ENCODE measurements at places on chromosomes 6 and 20.

DNA sequence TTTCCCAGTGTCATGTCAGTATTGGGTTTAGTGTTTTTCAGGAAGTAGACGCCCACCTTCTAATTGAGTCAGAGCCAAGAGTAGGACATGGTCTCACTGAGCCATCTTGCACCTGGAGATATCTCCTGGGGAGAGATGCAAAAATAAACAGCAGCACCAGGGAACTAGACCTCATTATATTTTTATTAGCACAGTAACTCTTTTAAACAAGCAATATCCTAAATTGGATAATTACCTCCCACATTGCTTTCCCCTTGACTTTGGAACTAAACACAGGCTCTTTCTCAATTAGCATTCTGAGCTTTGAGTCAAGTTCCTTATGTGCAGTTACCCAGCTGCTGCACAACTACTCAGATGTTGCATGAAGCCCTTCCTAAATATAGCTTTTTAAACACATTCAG is 175.4 kb downstream of the IBTK start:
- no peak for DNase-seq

- DNase-seq: no peak
Observed at GRCh38 chr6:87289571-87289970, 32.8 kb upstream of the SMIM8 start.

- DNase-seq: no peak
Observed at GRCh38 chr6:124008988-124009765, 205.5 kb downstream of the NKAIN2 start.

GRCh38 chr6:28943557-28944411 is 20.0 kb upstream of the TRIM27 start:
- DNase-seq: peak; percentile 87

DNA sequence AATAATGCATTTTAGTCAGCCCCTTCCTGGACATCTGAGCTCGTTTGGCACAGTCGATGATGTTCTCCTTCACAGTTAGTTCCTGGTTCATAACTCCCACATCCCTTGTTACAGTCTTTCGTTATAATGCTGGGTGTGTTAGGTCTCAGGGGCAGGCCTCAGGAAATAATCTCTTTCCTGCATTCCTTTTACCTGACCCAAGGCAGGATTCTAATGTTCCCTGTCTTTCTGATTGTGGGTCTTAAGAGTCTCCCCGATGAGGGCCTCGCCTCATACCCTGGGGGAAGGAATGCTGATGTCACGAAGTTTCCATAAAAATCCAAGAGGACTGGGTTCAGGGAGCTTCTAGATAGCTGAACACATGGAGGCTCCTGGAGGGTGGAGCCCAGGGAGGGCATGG is 104.0 kb upstream of the CARMIL1 start:
- DNase-seq: no peak

DNA sequence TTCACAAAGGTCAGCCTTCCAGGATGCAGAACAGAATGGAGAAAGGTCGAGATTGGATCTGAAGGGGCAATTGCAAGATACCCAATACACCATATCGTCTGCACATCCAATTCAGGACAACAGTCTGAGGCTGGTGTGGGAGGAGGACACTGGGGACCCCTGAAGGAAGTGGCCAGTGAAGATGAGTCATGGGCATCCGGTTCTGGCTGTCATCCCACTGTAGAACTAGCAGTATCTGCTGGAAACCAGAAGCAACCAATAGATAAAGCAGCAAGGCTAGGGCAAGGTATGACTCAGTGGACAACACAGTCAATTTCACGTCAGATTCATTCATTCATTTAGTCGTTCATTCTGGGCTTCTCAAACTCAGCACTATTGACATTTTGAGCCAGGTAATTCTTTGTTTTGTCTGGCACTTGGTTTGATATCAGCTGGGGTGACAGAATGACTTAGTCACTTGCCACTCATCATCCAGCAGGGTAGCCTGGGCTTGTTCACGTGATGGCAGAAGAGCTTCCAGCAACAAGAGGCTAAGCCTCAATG is 30.3 kb upstream of the SHLD1 start:
- peak; percentile 24 for DNase-seq

- no peak for DNase-seq
Observed at GRCh38 chr6:157263146-157263545, 60.2 kb downstream of the TMEM242 start.

- DNase-seq: no peak
Observed at GRCh38 chr6:157579467-157580031, 198.6 kb downstream of the ZDHHC14 start.

- no peak for DNase-seq
Observed at GRCh38 chr20:17542993-17543412, 11.8 kb upstream of the BFSP1 start.

DNA sequence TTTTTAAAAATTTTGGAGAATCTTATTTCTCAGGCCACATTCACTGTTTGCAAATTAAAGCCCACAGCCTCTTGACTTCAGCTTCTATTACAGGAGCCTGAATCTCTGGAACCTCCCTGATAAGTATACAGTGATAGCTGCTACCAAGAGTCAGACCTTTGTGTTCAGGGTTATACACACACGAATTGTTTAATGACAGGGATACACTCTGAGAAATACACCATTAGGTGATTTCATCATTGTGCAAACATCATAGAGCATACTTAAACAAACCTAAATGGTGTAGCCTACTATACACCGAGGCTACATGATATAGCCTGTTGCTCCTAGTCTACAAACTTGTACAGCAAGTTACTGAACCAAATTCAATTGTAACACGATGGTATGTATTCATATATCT is 473.9 kb downstream of the PKHD1 start:
- no peak for DNase-seq

DNA sequence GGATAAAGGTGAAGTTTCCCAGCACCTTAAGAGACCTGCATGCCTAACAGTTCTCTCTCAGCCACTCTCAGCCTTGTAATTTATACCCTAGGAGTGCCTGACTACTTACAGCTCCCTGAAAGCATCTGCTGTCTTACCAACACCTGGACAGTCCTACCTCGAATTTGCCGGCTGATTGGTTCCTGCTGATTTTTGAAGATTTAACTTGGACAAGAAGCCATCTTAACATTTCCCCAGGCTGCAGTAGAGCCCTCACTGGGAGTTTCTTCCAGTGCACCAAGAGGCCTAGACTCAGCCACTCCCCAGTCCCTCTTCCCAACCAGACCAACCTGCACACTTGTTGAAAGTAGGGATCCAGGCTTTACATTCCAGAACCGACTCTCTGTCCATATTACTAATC is 174.5 kb downstream of the LINC00237 start:
- no peak for DNase-seq

GRCh38 chr20:7985916-7986315 is 33.6 kb downstream of the TMX4 start:
- DNase-seq: no peak

- DNase-seq: no peak
Observed at GRCh38 chr6:127510876-127511275, 8.3 kb downstream of the MTCL3 start.

DNA sequence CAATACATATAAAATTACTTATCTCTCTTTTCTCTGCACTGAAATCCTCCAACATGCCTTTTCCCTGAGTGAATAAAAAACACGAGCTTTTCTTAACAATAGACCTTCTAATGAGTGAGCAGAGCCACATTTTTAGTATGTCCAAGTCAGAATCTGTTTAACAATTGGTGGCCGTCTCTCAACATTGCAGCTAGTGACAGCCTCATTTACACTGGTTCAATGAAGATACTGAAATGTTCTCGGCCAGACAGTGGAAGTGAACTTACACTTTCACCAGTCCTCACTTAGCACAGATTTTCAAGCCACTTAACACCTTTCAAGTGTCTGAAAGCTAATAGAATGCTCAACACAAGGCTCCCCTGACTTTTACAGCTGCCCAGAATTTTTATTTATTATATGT is 767.1 kb downstream of the KIF16B start:
- DNase-seq: no peak

DNA sequence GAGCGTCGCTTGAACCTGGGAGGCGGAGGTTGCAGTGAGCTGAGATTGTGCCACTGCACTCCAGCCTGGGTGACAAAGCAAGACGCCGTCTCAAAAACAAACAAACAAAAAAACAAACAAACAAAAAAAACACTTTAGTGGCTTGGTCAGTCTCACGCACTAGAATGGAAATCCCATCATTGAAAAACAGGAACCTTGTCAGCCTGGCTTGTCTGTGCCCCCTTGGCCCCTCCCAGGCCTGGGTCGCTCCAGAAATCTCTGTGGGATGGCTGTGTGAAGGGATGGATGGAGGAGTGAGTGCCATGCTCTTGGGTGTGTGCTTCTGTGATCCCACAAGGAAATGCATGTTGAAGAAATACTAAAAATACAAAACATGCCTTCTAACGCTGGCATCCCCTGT is 20.9 kb upstream of the NAA20 start:
- DNase-seq: no peak

GRCh38 chr6:157985378-157986155 is 3.9 kb downstream of the SYNJ2 start:
- DNase-seq: no peak

DNA sequence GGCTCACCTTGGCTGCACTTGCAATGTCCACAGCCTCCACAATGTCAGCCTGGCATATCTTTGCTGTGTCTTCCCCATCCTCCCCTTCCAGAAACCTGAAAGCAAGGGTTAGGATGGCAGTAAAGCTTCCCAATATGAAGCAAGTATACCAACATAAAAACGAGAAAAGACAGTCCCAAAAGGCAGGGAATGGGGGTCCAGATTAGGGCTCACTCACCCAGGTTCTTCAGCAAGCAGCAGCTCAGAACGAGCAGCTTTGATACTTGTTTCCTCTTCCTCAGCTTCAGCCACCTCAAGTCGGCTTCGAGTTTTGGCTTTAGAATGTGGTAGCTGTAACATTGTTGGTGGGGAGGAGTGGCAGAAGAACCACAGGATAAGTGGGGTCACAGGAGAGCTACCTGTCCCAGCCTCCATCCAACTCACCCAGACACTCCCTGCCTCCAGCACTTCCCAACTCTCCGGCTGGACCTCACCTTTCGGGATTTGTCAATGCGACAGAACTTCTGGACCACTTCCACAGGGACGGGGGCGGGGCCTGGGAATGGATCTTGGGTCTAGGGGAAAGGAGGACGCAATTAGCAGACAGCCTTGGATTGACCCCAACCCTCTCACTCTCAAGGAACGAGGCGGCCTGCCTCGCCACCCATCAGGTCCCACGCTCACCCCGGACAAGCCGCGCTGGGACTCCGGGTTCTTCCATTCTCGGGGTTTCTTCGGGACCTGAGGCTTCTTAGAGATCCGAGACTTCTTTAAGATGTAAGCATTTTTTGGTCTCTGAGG is 708 bp downstream of the WDR46 start:
- DNase-seq: no peak

GRCh38 chr6:87803791-87804190 is 101.8 kb upstream of the AKIRIN2 start:
- no peak for DNase-seq

GRCh38 chr6:3326184-3326971 is 67.6 kb downstream of the PSMG4 start:
- no peak for DNase-seq

GRCh38 chr6:96032661-96033060 is 16.9 kb downstream of the FUT9 start:
- DNase-seq: no peak

DNA sequence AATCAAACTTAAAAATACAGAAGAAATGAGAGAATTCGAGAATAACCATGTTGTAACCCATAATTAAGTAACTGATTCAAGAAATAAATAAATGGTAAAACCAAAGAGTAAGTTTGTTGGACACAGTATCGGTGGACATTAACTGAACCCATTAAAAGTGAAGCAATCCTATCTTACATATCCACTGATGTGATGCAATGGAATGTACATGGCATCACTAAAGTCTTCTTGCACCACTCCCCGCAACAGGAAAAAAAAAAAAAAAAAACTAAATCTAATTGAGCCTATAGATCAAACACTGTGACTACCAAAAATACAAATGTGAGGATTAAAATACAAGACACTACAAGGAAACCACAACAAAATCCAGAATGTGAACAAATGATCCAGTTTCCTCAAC is 7.9 kb downstream of the SNX14 start:
- no peak for DNase-seq

DNA sequence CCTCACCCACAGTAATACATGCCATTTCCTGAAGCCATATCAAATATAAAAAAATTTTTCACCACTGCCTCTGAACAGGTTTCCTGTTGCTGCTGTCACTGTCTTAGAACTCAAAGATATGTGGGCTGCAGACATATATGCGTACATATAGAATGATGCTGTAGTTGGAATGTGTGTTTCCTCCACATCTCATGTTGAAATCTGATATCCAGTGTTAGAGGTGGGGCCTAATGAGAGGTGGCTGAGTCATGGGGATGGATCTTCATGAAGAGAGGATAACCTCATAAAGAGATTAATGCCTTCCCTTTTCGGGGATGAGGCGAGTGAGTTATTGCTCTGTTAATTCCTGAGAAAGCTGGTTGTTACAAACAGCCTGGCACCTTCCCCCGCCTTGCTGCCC is 7.7 kb upstream of the SCP2D1 start:
- DNase-seq: no peak
